Cardiac muscle cell (in vitro differentiated cells and primary cell): ENCODE measurements at places on chromosomes 3 and 15. TPM values are rescaled to one million over a fixed set of nuclear protein-coding genes. Genes with fewer than 3 reads are reported as not detected.

TTLL13 gene
- 0.39 TPM in 1 of 2 replicates, not detected in the other for polyA plus RNA-seq

SERINC4 gene
- 0.35 and 0.44 TPM in 2 replicates for polyA plus RNA-seq

TRIM42 gene
- polyA plus RNA-seq, result not detected in 2 replicates

GREM1 gene
- 0.49 TPM in 1 of 2 replicates, not detected in the other for polyA plus RNA-seq

GRCh38 chr3:52240059-52240885 is 1.3 kb upstream of the TWF2 start:
- peak; percentile 92 for DNase-seq

GRCh38 chr3:187783098-187783497 is 37.8 kb upstream of the BCL6 start:
- DNase-seq, result no peak

DNA sequence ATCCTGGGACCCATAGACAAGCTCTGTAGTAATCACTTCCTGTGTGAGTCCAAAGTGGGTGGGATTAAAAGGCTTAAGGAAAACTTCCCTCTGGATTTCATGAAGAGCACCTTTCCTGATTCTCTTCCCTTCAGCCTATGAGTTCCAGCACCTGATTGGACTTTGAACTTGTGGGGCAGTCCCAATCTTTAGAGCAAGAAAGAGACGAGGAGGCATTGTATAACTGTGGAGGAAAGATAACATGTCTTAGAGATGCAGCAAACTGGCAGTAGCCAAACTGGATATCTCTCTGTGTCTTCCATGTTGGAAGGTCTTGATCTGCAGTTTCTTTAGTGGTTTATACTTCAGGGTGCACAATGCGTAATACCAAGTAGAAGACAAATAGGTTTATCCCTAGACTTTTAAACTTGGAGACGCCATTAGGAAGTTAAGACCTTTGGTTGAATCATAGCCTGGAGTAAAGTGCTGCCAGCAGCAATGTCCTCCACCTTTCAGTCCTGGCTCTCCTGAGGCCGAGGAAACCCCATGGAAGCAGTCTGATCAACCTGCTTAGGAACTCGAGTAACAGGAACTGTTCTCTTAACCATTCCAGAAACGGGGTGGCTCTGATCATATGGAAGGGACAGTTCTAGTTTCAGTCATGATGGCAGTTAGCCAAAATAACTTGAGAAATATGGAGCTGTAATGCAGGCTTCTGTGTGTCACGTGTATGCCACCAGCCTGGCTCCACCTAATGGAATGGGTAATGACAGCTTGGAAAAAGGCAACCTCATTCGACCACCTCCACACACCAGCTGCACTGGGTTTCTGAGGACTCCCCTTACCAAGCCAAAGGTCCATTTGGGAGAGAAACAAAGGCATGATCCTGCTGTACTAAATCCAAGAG is 4.7 kb downstream of the EIF1B start:
- DNase-seq, result no peak

GRCh38 chr3:194840661-194841514 is 155.2 kb downstream of the FAM43A start:
- no peak for DNase-seq
